ENCODE measurements at places on chromosomes 3 and 15. TPM values are rescaled to one million over a fixed set of nuclear protein-coding genes. Genes with fewer than 3 reads are reported as not detected.

Gene GRAMD2A
- total RNA-seq = 0.77 TPM

Gene WDR72
- total RNA-seq = 0.17 TPM

Gene WDR73
- total RNA-seq = 42.7 TPM

Gene KIF7
- 3.2 TPM for total RNA-seq

Gene ACOX2
- 4.2 TPM for total RNA-seq

Gene TNNC1
- total RNA-seq = not detected

Gene KCNH8
- total RNA-seq = not detected

Gene AGBL1
- total RNA-seq = not detected

Gene CD200R1L
- total RNA-seq = not detected

Gene SLC51B
- not detected for total RNA-seq
